Muscle of back (tissue), 13 donors: ENCODE measurements at places on chromosomes 7 and 10. TPM values are rescaled to one million over a fixed set of nuclear protein-coding genes. Genes with fewer than 3 reads are reported as not detected.

Gene VIPR2
- polyA plus RNA-seq, result 8.8 TPM

Gene TRIL
- polyA plus RNA-seq, result 39.5 TPM

Gene ANKRD2
- 15.4 TPM for polyA plus RNA-seq

Gene HKDC1
- 0.11 TPM for polyA plus RNA-seq

- DNase-seq, result no peak
These were observed 35.1 kb upstream of the SLC26A3 start for GRCh38 chr7:107838024-107838601.

GRCh38 chr10:36475746-36476145 lies 649.7 kb upstream of the ANKRD30A start:
- DNase-seq, result no peak

DNA sequence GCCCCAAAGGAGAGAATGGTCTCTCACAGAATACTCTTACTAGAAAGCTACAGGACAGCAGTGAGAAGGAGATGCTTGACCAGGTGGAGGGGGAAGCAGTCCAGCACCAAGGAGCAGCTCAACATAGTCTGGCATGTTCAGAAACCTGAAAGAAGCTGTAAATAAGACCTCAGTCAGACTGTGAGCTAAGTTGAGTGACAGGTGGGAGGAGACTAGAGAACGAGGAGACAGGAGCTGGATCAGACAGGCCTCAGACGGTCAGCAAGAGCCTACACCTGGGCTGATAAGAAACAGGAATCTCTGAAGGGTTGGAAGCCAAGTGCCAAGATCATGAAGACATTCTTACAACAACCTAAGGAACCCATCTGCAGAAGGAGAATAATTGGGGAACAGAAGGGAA lies 54.5 kb downstream of the ELMO1 start:
- no peak for DNase-seq

- peak; percentile 69 for DNase-seq
These were observed 346.5 kb upstream of the NPVF start for GRCh38 chr7:25574828-25575227.

DNA sequence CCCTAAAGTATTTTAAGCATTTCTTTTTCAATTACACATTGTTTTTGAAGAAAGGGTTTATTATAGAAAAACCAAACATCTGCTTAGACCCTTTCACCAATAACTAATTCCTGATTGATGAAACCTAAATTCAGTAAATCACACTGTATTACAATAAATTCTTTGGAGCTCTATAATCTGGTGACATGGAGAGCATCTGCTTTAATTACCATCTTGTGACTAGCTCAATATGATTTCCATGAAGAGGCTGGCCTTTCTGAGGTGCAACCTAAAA lies 9.7 kb downstream of the HYCC1 start:
- no peak for DNase-seq

- no peak for DNase-seq
These were observed 269.1 kb upstream of the FZD8 start for GRCh38 chr10:35911233-35911632.

DNA sequence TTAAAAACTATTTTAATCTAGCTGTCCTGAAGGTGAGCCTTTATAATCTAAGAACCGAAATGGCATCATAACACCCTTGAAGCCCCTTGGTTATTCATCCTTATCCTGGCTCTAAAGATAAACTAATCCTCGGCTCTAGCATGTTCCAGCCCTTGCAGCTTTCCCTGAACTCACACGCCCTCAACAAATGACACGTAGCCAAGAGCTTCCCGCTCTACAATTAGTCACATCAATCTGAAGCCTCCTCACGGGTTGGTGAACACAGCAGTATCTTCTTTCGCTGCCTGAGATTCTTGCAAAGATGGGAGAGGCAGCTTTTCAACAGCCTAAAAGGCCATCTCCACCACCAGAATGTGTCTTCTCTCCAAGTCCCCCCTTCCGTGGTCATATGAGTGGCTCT lies 4.1 kb downstream of the FRMD4A start:
- DNase-seq, result no peak

- peak; percentile 84 for DNase-seq
These were observed at the start of gene CHN2 for GRCh38 chr7:29194594-29195427. CHN2 (plus strand) TSS chr7:29194775.

GRCh38 chr10:16116404-16117304 lies 256.3 kb upstream of the MINDY3 start:
- no peak for DNase-seq

DNA sequence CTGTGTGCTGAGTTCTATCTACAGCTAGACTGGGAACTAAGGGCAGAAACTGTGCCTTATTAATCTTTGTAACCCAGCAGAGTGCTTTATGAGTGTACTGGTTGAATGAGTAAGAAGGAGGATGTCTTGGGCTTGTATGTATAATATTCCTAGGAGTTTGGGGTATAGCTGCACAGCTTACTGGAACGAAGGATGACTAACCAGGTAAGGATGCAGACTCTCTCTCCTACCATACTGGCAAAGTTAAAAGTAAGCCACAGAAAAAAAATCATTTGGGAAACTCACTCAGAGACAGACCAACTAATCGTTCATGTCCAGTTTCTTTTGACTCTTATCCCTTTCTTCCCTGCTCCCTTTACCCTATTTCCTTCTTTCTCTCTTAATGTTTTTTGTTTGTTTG lies 1.4 kb upstream of the DHTKD1 start:
- no peak for DNase-seq
